SHP77 (cell line): ENCODE measurements at places on chromosomes 3 and 15.

DNA sequence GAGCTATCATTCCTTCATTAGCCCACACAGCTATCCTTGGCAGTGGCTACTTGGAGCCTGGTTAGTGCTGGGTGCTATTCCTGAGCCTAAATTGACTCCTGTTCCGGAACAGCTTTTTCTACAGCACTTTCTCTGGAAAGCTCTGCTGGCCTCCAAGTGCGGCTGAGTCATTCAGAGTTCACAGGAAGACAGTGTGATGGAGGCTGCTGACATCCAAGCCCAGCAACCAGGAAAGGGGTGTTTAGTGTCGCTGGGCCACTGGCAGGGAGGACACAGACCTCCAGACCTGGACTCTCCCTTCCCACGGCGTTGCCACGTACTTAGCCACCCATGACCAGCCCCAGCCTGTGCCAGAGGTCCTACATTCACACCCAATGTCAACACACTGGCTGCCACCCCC, 28.7 kb downstream of the CACNA2D2 start:
- no peak for DNase-seq

DNA sequence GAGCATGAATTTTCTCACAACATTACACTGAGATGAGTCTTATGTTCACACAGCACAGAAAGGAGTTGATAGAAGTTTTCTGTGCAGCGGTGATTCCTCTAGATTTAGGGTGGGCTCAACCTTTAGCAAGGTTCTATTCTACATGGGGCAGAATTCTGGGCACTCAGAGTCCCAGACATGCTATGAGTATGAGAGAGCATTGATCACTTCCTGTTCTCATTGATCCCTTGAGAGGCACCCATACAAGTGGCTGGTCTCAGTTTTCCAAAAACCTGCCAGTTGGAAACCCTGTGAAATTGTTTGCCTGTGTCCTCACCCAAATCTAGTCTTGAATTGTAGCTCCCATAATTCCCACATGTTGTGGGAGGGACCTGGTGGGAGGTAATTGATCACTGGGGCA, 112.5 kb upstream of the NR2F2 start:
- no peak for DNase-seq

GRCh38 chr3:129521611-129522010, 6.8 kb upstream of the RHO start:
- DNase-seq = no peak

- no peak for DNase-seq
Measured at GRCh38 chr3:143551761-143552160, 296.5 kb downstream of the SLC9A9 start.

- DNase-seq = no peak
Measured at GRCh38 chr3:37810848-37811247, 50.8 kb upstream of the CTDSPL start.

- no peak for DNase-seq
Measured at GRCh38 chr15:50340416-50340815, 14.6 kb downstream of the GABPB1 start.

- no peak for DNase-seq
Measured at GRCh38 chr3:181730934-181731333, 19.2 kb downstream of the SOX2 start.

GRCh38 chr3:76497636-76498035, 542.3 kb upstream of the ROBO2 start:
- no peak for DNase-seq

GRCh38 chr15:43184407-43185124, 637 bp upstream of the CCNDBP1 start:
- no peak for DNase-seq

- DNase-seq = no peak
Measured at GRCh38 chr15:86236356-86237110, 156.9 kb downstream of the AGBL1 start.

DNA sequence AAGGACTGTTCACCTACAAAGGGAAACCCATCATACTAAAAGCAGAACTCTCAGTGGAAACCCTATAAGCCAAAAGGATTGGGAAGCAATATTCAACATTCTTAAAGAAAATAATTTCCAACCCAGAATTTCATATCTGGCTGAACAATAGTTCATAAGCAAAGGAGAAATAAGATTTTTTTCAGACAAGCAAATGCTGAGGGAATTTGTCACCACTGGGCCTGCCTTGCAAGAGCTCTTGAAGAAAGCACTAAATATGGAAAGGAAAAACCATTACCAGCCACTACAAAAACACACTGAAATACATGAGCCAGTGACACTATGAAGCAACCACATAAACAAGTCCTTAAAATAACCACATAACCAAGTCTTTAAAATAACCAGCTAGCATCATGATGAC, 28.9 kb upstream of the DCBLD2 start:
- no peak for DNase-seq

- DNase-seq = no peak
Measured at GRCh38 chr15:31399544-31400171, 73.0 kb downstream of the KLF13 start.

GRCh38 chr3:119937229-119937628, 155.3 kb downstream of the NR1I2 start:
- DNase-seq = no peak

- DNase-seq = no peak
Measured at GRCh38 chr3:130341882-130342281, 3.6 kb upstream of the COL6A5 start.

DNA sequence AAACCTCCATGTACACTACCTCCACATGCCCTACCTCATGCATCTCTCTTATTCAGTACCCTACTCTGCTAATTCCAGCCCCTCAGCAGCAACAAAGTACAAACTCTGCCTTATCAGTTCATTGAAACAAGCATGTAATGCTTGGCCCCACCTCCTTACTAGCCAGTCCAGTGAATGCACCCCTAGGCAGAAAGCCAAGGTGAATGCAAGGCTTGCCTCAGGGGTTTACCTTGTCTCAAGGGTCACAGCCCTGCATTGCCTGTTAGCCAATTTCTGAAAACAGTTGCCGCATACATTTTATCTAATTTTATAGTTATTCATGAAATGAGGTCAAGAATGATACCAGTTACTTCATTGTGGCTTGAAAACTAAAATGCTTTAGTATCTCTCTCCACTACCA, 576.4 kb downstream of the FHIT start:
- DNase-seq = no peak

GRCh38 chr15:41291065-41291631, 41.2 kb downstream of the OIP5 start:
- no peak for DNase-seq

DNA sequence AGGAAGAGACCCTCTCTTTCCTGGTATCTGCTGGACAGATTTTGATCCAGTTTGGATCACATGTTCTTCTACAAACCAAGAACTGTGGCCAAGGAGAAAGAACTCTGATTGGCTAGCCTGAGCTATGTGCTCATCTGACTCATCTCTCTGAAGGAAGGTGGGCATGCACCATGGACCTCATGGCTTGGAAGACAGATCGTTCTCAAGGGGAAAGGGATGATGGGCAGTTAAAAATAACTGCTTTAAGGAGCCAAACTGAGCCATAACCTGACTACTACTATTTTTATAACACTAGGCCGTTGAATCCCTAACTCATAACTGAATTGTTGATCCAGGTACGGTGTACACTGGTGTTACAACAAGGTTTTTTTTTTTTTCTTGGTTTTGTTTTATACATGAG, 112.4 kb downstream of the B3GALNT1 start:
- no peak for DNase-seq

DNA sequence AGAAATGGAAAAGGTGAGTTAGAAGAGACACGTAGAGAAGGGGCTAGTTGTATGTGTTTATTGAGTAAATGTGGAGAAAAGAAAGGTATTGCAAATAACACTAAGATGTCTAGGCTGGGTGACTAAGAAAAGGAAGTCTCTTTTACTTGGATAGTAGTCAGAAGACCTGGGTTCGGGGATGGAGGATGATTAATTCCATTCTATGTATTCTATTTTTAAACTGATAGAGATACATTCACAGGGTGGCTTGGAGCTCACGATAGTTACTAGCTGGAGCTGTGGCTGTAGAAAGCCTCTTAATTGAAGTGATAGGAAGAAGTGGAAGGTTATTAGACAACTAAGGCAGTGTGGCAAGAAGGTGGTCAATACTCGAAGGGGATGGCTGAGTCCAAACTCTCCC, 65.9 kb upstream of the TNIK start:
- no peak for DNase-seq

GRCh38 chr15:84748274-84749110, at the start of gene ZNF592:
Gene ZNF592, plus strand, starts transcription at chr15:84748592. Its CDS starts 34,084 bp downstream, at chr15:84782676.
- peak; percentile 26 for DNase-seq

- DNase-seq = no peak
Measured at GRCh38 chr3:30145281-30145680, 461.1 kb upstream of the TGFBR2 start.

DNA sequence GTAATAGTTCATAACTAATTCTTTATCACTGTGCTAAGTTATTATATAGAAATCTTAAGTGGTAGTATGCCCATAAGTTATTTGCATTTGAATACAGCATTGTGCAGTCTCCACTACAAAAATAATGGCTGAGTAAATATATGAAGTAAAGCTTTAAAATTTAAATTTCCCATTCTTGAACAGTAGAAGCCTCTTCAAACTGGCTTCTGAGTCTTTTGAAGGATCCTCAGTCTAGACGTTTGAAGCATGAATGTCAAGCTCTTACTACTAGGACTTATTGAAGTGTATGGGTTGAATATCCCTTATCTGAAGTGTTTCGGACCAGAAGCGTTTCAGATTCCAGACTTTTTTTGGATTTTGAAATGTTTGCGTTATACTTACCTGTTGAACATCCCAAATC, 16.3 kb downstream of the MORF4L1 start:
- DNase-seq = no peak

GRCh38 chr15:39721893-39722292, 60.7 kb downstream of the FSIP1 start:
- DNase-seq = no peak

GRCh38 chr3:186097663-186098451, 11.0 kb downstream of the ETV5 start:
- peak; percentile 84 for DNase-seq

- no peak for DNase-seq
Measured at GRCh38 chr3:6315906-6316305, 545.0 kb upstream of the GRM7 start.

DNA sequence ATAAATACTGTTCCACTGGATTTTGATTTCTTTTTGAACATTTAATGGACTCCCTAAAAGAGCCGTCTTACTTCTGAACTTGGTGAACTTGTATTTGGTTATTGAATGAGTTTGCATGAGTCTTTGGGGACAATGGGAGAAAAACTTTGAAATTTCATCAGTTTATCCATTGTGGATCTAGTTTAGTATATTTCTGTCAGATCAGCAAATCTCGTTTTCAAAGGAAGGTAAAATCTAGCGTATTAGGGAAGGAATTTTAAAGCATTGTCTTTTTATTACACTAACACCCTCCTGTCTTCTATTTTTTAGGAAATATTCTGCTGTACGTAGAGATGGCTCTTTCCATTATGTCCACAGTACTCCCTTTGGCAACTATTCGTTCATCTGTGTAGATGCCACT, 12.8 kb downstream of the TMEM62 start:
- no peak for DNase-seq

- DNase-seq = no peak
Measured at GRCh38 chr3:44110648-44111047, 131.0 kb upstream of the TOPAZ1 start.

- DNase-seq = no peak
Measured at GRCh38 chr15:71791975-71792374, 18.4 kb upstream of the NR2E3 start.

DNA sequence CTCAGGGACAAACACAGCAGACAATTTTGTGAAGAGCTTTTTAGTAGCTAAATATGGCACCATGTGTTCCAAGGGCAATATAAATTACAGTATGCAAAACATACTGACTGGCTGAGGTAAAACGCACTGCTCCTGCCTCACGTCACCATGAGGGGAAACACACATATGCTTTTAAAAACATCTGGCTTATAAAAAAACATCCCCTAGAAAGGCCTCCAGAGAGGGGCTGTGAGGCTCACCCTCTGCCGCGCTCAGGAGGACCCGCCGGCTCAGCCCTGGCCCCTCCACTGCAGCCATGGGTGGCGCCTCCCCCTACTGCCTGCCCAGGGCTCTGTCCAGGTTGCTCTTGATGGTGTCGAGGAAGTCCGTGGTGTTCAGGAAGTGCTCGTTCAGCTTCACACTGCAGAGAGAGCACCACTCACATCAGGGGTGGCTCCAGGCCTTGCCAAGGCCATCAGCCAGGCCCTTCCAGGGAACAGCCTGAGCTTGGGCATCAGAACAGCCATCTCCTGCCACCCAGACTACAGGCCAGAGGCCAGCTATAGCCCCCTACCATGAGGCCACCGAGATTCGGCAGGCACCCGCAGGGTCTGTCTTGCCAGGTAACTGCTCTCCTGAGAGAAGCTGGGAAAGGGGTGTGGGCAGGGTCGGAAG, 18.2 kb downstream of the IDH2 start:
- DNase-seq = no peak

- no peak for DNase-seq
Measured at GRCh38 chr15:81115054-81115939, 18.8 kb upstream of the CFAP161 start.

DNA sequence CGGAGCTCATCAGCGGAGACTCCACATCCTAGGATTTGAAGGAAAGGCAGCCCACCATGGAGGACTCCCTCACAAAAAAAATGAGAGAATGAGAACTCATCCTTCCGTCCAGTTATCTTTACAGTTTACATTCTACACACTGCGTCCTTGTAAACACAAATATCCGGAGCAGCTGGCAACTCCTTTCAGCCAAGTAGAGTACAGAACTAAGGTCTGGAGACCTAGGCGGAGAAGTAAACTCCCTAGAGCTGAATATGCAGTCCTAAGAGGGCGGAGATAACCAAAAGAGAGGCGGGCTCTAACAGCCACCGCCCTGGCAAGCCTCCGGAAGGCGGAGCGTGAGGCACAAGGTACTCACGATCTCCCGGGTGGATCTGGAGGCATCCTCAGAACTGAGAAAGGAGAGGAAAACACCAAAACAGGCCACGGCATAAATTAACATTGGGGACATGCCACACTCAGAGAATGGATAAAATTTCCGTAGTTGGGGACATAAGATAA, 924 bp upstream of the SIN3A start:
- DNase-seq = peak; percentile 50

- no peak for DNase-seq
Measured at GRCh38 chr3:112109322-112109721, 23.1 kb downstream of the C3orf52 start.

- no peak for DNase-seq
Measured at GRCh38 chr15:67882487-67883233, 42.8 kb upstream of the RNU6-1 start.

- no peak for DNase-seq
Measured at GRCh38 chr15:90419206-90419605, 31.2 kb downstream of the IQGAP1 start.

DNA sequence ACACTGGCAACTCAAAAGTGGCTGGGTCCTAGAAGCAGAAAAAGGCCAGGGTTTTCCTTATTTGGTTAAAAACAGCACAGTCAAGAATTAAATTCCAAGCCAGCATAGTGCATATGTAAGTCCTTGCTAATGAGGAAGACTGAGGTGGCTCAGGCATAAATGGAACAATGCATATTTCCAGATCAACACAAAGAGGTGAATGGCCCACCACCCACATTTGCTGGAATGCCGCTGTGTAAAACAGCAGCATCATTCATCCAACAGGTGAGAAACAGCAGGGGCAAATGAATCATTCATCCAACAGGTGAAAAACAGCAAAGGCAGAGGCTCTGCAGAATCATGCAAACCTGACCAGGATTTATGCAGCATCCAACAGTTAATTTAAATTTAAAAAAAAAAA, 32.9 kb downstream of the GPR176 start:
- DNase-seq = no peak

- peak; percentile 76 for DNase-seq
Measured at GRCh38 chr15:99704444-99704838, 28.8 kb downstream of the LYSMD4 start.
